ENCODE measurements at places on chromosomes 4 and X.

DNA sequence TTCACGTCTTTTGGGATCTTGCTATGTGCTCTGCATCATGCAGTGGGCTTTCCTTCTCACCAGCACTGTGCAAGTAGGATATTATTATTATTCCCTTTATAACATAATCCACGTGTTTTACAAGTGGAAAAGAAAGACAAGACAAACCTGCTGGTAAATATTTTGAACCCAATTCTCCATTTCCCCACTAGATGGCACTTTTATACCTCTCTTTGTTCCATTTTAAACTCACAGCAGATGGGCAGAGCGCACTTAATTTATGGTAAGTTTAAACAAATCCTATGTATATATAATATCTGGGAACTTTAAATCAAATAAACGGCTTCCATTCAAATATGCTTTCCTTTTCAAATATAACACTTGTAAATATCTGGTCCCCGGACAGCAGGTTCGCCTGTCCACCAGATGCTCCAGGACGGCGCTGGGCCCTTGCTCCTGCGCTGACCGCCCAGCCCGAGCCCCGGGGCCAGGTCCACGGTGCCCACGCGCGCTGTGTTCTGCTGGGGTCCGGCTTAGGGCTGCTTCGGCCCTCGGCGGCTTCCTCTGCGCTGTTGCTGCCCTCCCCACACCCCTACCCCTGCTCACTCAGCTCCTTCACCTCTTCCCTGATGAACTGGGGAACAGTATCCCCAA lies 31.1 kb downstream of the F11 start:
- peak; percentile 67 for DNase-seq

DNA sequence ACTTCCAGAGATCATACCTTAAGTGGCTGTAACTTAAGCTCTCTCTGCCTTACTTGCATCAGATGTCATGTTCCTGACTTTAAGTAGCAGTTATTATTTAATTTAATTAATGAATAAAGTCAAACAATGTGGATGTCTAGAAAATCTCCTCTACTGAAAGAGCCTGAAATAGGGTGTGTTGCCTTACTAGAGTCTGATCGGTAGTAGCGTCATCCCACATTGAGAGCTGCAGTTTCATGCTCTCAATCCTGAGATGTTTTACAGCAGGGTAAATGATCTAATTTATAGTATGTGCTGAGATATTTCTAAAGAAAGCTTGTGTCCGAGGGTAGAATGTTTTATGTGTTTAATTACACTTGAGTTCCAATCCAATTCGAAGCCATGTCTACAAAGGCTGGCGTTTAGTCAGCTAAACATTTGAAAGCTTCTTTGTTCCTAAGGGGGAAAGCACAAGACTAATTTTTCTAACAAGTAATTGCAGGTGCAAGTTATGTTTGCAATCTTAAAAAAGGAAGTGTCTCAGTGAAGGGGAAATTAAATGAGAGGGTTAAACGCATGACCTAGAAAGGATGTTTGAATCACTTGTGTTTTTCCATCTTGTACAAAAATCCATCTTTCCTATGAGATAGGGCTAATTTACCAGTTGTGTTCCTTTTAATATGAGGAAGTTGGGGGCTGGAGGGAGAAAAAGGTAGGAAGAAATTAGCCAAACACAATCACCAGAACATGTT lies 391.0 kb upstream of the MAGEB2 start:
- DNase-seq: no peak

- no peak for DNase-seq
Measured at GRCh38 chr4:115489279-115489678, 375.9 kb upstream of the NDST4 start.

- DNase-seq: no peak
Measured at GRCh38 chr4:22764183-22764582, 71.4 kb downstream of the GBA3 start.

DNA sequence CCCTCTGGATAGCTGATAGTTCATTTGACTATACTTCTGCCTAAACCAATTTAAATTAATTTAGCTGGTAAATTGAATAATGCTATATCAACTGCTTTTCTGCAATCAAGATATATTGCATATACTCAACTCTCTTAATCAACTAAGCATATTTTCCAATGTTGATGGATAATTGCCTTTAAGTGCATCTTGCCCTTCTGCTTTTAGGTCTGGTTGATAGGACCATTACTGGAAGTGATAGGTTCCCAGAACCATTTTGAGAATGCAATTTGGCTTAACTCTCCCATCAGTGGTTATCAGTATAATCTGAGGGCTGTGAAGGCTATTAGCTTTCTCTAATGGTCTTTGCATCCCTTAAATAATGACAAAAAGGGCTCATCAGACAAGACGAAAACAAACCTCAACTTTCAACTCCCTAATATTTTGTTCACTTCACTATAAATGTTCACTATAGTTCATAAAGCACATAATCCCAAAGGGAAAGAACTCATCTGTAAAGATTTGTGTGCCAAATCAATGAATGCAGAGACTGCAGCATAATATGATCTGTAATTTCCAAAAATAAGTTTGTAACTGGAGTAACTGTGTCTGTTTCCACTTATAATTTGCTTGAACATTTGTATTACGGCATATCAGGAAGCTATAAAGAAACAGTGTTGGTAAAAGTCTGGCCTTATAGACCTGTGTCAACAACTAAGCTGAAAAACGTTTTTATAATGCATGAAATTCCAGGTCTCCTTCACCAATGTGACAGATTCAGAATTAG lies 273.6 kb downstream of the FBXO8 start:
- DNase-seq: no peak

DNA sequence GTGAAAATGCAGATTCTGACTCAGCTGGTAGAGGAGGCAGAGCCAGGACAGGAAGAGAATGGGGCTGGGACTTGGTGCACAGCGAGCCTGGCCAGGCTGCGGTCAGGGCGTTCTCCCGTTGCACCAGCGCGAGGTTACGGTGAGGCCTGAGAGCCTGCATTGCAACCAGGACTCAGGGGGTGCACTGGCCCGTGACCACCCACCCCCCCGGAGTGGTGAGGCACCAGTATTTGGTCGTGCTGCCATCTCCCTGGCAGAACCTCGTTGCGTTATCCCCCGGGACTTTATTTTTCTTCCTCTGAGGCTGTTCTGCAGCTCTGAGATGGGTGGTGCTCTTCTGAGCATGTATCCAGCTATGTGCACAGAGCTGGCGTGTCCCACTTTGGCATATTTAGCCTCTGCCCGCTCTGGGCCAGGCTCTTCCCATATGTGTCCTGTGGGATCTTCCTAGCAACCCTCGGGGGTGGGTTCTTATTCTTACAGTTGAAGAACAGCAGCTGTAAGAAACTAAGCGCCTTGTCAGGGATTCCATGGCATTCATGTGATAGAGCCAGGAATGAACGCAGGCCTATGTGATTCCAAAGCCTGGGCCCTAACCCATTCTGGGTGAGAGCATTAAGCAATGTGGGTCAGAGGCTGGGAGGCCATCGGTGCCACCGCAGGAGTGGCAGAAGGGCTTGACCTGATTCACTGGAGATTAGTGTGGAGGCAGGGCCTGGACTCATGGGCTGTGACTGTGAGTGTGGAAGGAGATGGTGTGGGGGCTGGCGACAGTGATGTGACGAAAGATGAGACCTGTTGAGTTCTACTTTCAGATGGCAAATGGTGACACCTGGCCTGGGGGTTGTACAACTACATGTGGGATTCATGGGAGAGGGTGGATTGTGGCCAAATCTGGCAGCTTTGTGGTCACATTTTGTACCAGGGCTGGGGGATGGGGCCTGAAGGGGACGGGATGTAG lies 3.1 kb downstream of the TADA2B start:
- no peak for DNase-seq

DNA sequence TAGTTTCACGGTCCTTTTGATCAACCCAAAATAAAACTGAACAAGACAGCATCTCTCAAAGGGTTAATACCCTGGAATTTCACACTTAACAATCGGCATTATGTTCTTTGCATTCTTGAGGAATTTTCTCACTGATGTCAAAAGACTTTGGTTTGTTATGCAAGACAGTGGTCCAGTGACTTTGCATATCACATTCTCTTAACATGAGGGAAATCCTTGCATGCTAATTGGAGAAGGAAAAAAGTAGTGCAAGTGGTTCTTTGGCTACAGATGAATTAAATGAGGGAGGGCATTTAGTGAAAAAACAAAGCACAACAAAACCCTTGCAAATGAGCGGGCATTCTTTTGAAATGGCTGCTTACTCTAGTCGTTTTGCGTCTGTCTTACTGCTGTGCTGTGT lies 105.1 kb upstream of the LIMCH1 start:
- peak; percentile 52 for DNase-seq

DNA sequence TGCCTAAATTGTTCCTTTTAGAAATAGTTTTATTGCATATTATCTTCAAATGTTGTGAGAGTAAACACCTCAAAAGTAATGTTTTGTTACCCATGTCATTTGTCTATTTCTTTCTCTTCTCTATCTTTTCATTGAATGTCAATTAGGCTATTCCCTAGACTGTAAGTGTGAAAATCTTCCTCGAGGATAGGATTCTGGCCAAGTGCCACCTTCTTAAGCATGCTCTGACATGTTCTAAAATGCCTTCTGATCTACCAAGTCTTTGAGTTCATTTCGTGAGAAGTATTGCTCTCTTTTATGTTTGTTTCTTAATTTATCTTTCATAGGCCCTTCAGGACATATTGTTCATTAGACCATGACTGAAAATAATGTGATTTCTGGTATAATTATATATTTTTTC lies 44.1 kb upstream of the TLL1 start:
- no peak for DNase-seq

GRCh38 chr4:158816955-158817354 lies 48.1 kb downstream of the FNIP2 start:
- no peak for DNase-seq

DNA sequence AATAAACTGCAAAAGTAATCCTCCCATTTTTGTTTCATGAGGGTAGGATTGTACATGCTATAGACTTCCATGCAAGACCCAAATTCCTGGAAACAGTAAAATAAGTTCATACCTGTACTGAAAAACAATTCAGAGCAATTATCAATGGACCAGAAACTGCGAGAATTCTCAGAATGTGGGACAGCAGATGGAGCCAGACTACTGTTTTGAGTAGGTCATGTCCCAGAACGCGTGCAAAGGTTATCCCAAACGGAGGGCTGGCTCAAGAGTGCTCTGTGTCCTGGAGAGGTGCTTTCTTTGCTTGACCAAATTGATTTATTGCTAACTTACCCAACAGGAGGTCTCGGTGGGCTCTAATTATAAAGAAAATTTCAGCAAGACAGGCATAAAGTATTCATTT lies 1.7 kb upstream of the MAGEH1 start:
- peak; percentile 20 for DNase-seq

DNA sequence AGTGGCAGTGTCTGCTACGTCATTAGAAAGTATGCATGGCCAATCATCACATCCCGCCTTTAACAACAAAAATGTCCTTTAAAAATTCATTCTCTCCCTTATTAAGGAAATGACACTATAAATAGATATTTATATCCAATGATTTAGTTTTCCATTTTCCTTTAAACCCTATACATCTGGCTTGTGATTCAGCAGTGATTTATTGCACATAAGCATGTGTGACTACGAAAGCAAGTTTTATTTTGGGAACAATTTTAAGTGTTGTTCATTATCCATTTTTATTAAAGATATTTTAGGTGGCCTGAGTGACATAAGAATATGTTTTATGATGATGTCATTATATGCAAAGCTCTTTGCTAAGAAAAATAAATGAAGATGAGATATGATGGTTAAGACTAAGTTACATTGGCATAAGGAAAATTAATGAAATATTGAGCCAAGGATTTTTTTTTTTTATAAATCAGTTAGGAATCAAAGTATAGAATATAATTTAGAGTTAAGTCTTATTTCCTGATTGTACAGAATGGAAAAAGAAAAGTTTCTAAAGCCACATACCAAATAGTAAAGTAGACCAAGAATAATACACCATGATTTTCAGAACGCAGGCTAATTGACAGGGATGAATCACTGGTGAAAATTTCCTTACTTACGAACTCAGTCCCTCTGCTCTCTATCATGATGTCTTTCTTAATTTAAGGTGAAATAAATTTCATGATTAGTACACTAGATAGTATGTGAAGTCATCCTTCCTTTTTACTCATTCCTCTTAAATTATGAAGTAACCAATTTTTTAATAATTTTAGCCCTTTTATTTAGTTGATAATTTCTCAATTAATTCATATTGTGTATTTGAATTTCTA lies 822.4 kb downstream of the FAT4 start:
- DNase-seq: no peak

- no peak for DNase-seq
Measured at GRCh38 chr4:127575888-127576287, 56.9 kb upstream of the INTU start.

- DNase-seq: peak; percentile 76
Measured at GRCh38 chr4:57426779-57427395, 316.7 kb upstream of the IGFBP7 start.

- peak; percentile 63 for DNase-seq
Measured at GRCh38 chrX:12702509-12703091, 88.6 kb upstream of the PRPS2 start.

DNA sequence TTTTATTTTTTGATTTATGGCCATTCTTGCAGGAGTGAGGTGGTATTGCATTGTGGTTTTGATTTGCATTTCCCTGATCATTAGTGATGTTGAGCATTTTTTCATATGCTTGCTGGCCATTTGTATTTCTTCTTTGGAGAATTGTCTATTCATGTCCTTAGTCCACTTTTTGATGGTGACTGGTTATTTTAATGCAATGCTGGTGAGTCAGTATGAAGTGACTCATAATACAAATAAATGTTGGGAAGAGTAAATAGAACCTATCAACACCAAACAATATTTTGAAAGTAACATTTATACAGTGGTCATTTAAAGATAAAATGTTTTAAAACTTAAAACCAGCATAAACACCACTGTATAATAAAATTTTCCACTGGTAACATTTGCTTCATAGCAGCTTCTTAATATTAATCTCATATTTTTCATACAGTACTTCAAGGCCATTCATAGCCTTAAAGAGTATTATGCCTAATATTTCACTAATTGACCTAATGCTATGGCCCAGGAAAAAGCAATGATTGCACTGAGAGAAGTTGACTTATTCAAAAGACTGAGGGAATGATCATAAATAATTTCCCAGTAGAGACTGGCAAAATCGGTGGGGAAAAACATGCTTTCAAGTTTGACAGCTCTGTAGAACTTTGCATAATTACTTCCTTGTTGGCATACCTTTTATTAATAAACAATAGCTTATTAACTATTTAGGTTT lies 33.9 kb downstream of the CASK start:
- no peak for DNase-seq

- peak; percentile 34 for DNase-seq
Measured at GRCh38 chr4:91758487-91758886, 545.3 kb upstream of the GRID2 start.

GRCh38 chrX:64994131-64994798 lies 18.0 kb upstream of the ZC4H2 start:
- no peak for DNase-seq

GRCh38 chr4:84232309-84233095 lies 266.6 kb downstream of the NKX6-1 start:
- DNase-seq: no peak

GRCh38 chr4:38468339-38468866 lies 195.6 kb upstream of the KLF3 start:
- no peak for DNase-seq

DNA sequence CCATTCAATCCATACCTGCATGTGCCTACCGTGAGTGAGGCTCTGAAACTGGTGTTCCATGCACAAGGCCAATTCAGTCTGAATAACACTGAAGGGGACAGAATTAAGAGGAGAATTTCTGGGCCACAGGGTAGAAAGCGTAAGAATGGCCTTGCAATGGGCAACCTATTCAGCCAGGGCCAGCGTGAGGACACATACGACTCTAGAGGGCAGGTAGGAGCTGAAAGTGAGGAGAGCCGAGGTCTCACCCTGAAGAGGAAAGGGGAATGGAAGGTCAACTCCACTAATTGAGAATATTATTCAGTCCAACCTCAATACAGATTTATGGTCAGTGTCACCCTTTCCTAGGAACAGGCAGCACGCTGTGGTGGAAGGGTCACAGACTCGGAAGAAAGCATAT lies 202.2 kb downstream of the TRIML1 start:
- no peak for DNase-seq
